Smooth muscle cell of the umbilical artery (primary cell): ENCODE measurements at places on chromosomes 6 and 20. TPM values are rescaled to one million over a fixed set of nuclear protein-coding genes. Genes with fewer than 3 reads are reported as not detected.

Gene TMEM14C
- 70.9 and 138 TPM in 2 replicates for total RNA-seq

Gene LY6G6F
- total RNA-seq = not detected in 2 replicates

Gene SLPI
- total RNA-seq = not detected in 2 replicates

Gene BFSP1
- 1.0 and 3.6 TPM in 2 replicates for total RNA-seq

Gene GTSF1L
- not detected in 2 replicates for total RNA-seq

Gene SIRPA
- total RNA-seq = 12.9 and 16.9 TPM in 2 replicates

Gene SDCBP2
- 1.2 and 1.8 TPM in 2 replicates for total RNA-seq

Gene IL17A
- not detected in 2 replicates for total RNA-seq

Gene LY86
- not detected in 2 replicates for total RNA-seq

Gene VSX1
- total RNA-seq = not detected in 2 replicates

Gene MATN4
- total RNA-seq = not detected in 2 replicates

Gene RBPJL
- not detected in 2 replicates for total RNA-seq

Gene DYNLRB1
- total RNA-seq = 34.7 and 38.0 TPM in 2 replicates

Gene CFB
- total RNA-seq = 4.1 and 28.8 TPM in 2 replicates
